ENCODE measurements at places on chromosomes 11 and 22.

DNA sequence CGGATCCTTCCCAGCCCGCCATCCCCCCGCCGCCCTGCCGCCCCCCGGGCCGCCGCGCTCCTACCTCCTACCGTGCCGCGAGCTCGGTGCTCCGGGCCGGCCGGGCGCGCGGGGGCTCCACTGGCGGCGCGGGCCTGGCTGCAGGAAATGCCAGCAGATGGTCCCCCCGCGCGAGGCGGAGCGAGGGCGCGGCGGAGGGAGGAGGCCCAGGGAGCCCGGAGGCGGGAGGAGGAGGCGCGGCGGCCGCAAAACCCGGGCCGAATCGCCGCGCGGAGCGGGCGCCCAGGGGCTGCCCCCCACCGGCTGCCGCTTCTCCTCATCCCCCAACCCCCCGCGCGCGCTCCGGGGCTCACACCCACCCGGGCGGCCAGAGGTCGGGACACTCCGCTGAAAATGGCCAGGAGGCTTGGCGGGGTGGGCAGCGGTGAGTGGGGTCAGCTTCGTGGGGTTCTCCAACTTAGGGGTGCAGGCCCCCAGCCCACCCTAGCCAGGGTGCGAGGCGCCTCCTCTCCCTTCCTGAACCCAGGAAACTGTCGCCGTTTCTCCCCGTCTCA is at the start of gene OSBPL5:
Gene OSBPL5 (minus strand): TSS at position 159 of the 554 bp plus-strand sequence. CDS start 36,162 bp downstream, outside the sequence.
- peak; percentile 61 for DNase-seq

DNA sequence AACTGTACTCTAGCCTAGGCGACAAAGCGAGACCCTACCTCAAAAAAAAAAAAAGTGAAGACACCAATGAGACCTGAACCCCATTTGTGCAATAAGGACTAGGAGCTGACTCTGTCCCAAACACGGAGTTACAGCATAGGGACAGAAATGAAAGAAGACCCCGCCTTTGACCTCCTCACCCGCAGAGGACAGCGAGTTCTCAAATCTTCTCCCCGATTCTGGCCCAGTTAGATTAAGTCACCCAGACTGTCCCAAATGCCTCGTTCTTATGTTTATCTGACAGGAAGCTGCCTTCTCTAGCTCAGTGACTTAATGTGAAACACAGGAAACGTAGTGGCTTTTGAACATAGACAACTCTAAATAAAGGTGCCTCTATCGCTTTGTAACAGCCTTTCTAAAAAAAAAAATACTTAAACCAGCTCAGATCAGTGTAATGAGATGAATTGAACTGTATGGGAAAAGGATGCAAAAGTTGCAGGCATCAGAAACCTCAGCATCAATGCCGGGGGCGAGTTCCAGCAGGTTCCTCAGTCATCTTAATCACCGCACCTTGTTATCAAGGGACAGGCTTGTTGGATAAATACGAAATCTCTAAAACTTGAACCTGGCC is 10.6 kb downstream of the MYH9 start:
- no peak for DNase-seq

DNA sequence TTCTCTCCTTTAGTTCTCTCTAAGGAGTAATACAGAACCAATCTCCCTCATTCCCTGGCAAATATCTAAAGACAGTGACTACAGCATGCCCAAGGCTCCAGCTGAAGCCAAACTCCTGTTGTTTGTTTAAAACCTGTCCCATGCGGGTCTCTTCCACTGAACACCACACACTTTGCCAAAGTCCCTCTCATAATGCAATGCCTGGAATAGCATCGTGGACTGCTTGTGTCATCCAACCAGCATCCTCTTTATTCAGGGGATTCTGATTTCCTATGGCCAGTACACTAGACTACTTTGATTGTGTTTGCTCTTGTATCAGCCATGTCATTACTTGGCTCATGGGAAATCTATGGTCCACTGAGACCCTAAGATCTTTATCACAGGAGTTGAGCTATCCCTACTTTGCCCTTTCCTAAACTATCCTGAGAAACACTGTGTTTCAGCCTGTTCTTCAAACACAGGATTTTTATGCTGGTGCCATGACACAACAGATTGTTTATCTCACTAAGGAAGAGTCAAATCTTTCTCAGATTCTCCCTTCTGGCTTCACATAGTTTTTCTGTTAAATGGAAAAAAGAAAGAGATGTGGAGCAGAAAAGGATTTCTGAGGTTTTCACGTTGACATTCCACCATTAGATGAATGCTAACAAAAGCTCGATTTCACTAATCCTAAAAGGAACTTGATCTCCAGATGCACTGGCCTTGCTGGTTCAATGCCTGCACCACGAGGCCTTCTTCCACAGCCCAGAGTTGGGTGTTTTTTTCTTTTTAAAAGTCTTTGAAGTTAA is 15.9 kb upstream of the IRAG1 start:
- DNase-seq: no peak

DNA sequence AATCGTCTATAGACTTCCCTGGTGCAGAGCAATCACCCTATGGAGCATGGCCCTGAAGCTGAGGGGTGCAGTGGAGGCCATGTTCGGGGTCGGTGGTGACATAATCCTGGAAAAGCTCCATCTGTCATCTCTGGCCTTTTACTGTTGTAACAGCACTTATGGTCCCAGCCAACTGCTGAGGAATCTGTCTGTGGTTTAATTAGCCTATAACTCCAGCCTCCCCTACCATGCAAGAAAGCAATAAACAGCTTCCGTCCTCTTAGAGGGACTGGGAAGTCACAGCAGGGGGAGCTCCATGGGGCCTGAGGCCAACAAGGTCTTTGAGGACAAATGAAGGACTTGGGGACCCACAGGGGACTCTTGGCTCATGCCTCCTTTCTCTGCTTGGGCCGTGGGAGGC is 159.1 kb upstream of the NECTIN1 start:
- no peak for DNase-seq

- no peak for DNase-seq
Measured at GRCh38 chr11:117456027-117456720, 128.5 kb downstream of the CEP164 start.

Data from M059J (cell line).